ENCODE measurements at places on chromosomes 3 and 15.

- no peak for DNase-seq
Observed at GRCh38 chr3:20323307-20323927, 137.4 kb upstream of the SGO1 start.

- no peak for DNase-seq
Observed at GRCh38 chr3:106589311-106589942, 720.6 kb upstream of the CBLB start.

GRCh38 chr15:25863111-25863967 lies at the start of gene ATP10A:
Gene ATP10A (minus strand): TSS chr15:25863327. CDS start chr15:25863096, 231 bp downstream.
- DNase-seq = no peak

DNA sequence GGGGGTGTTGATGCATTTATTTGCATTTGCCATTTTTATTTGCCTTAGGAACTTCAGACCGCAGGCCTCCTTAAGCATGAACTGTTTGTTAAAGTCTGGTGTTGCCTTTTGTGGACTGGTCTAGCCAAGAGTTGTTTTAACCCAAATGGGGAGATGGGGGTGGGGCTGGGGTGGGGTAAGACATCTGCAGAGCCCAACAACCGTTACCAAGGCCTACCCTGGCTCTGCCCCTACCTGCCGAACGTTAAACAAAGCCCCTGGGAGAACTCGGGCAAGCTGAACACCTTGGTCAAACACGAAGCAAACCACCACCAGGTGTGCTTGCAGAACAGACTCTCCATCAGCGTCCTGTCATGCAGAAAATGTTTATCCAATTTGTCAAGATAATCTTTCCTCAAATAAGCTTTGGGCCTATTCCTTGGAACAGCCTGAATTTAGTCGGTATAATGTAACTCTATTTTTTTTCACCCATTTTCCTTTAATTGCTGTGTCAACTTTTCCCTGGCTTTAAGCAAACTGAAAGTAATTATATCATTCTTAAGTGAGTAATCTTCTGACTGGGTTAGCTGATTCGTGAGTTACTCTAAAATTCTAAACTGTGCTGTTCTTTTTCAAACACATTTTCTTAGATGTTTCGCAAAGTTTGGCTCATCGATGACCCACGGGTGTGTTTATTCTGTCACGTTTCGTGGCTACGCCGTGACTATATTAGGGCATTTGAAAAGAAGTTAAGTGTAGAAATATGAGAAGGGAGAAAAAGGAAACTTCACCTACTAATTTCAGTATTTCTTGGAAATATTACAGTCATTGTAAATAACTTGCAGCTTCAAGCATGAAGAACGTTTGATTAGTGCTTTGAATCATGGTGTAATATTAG lies 127.6 kb downstream of the SOX2 start:
- no peak for DNase-seq

GRCh38 chr3:30778933-30779332 lies 115.5 kb downstream of the GADL1 start:
- no peak for DNase-seq

- no peak for DNase-seq
Observed at GRCh38 chr3:73021301-73021835, 24.8 kb downstream of the PPP4R2 start.

DNA sequence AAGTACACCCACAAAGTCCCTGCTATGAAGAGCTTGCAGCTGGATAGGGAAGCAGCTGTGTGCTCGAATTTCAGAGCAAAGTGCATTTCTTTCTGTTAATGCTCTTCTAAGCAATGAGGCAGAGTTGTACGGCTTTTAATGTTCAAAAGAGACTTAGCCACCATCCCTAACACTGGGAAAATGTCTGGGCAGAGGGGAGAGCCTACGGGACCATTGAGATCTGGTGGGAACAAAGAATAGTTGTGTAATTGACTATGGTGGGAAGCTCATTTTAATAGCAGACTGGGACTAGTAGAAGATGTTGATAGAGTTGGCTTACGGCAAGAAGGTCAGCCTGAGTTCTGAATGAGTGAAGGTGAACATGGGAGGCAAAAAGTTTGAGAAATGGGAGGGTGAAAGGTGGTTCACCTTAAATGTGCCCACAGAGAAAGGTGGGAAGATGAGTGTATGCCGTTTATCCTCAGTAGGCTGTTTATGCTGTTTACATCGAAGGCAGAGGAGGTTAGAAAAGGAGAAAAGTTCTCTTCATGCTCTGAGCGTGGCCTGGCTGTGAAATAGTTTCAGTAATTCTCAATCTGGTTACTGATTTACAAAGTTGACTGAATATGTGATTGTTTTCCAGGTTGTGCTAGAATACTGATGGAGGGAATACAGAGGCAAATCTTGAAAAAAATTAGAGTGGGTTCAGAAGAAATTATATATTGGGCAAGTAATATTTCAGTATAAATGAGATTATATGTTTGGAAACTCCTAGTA lies 22.9 kb upstream of the UTS2B start:
- DNase-seq = no peak

GRCh38 chr3:114718898-114719210 lies 425.0 kb downstream of the TIGIT start:
- no peak for DNase-seq

DNA sequence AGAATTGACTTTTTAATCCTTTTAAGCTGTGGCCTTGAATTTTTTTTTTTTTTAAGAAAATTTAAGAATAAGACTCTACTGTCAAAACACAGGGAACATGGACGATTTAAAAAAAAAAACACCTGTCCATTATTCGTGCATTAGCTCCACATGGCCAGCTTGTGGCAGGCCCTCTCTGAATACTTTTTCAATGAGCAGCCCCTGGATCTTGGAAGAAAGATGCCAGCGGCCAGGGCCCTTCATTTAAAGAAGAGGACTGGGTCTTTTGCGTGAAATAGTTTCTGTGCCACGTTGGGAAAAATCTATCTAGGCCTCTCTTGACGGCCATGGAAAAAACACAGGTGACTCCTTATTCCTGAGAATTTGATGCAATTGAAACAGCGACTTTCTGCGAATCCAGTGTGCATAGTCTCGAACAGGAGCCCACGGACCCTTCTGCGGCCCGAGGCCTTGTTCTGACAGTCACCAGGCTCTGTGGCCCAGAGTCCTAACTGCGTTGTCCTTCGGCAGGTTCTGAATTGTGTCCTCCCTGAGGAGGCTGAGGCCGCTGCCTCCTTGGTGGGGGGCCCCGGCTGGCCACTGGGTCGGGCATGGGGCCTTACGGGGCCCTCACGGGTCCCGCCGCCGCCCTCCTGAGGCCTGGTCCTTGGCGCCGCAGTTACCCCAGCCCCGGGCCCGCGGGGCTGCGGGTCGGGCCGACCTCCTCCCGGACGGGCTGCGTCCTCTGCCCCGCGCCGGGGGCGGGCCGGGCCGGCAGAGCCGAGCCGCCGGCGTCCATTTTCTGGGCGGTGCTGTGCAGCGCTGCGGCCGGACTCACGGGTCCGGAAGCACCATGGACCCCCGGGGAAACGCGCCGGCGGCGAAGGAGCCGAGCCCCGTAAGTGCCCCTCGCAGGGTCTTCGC lies 33.5 kb downstream of the ZBTB38 start:
- no peak for DNase-seq

DNA sequence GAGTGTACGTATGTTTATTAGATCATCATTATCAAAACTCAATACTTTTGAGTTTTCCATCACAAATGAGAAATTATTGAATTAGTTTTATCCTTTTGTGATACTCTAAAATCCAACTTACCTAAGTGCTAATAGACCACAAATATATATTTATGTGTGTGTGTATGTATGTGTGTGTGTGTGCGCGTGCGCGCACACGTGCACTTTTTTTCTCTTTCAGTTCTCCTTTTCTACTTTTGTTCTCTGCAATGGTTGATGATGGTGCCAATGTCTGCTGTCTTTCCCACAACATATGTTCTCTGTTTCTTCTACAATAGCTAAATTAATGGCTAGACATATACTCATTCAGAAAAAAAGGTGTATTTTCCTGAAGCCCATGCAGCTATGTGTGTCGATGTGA lies 571.6 kb upstream of the ARPP21 start:
- DNase-seq = no peak

GRCh38 chr15:68644083-68644904 lies 65.5 kb downstream of the CORO2B start:
- no peak for DNase-seq

- DNase-seq = no peak
Observed at GRCh38 chr3:58659051-58659675, 7.4 kb downstream of the FAM3D start.

DNA sequence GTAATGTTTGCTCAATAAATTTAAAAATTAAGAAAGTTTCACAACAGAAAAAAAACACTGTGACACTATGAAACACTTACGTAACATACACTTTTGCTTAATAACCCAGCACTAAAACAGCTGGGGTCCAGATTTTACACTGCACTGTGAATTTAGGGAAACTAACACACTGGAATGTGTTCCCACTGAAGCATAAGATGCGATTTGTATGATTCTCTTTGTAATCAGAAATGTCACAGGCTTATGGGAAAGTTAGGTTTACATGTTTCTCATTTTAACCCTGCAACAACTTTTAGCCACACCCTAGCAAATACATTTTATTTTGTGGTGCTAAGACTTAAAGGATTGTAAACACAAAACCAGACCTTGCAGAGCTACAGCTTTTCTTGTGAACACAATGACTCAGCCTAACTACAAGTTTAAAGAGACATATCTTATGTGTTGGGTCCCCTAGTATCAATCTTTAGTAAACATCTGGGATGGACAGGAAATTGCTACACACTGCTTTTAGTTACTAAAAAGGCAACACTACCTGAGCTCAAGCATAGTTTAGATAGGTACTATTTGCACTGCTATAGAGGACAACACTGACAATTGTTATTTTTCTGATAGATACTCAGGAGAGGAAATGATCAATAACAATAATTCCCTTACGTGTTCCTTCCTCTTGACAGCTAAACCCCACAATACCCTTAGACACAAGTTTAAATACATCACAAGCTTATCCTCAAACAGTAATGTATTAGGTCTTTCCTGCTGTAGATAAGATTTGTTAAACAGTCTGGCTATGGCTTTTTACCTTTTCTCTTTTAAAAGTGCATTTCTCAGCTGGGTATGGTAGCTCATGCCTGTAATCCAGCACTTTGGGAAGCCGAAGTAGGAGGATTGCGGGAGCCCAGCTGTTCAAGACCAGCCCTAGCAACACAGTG lies 3.8 kb downstream of the PLD1 start:
- DNase-seq = no peak
